ENCODE measurements at places on chromosomes 1 and 21. TPM values are rescaled to one million over a fixed set of nuclear protein-coding genes. Genes with fewer than 3 reads are reported as not detected.

DNA sequence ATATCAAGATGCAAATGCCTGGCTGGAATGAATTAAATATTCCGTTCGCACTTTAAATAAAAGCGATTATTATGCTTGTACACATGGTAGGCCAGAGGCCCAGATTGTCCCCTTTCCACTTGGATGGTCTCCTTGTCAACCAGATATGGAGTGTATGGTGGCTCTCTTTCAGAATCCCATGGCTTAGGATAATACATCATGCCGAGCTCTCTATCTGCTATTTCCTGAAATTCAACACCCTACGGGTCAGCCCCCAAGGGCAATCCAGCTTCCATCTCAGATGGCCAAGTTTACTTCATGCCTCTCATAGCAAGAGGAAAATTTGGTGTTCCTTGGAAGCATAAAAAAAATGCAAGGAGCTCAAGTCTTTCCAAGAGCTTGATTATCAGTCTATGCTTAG lies 25.4 kb upstream of the FMO1 start:
- peak; percentile 48 for DNase-seq

- no peak for DNase-seq
Measured at GRCh38 chr1:11252538-11252937, 9.8 kb downstream of the MTOR start.

DNA sequence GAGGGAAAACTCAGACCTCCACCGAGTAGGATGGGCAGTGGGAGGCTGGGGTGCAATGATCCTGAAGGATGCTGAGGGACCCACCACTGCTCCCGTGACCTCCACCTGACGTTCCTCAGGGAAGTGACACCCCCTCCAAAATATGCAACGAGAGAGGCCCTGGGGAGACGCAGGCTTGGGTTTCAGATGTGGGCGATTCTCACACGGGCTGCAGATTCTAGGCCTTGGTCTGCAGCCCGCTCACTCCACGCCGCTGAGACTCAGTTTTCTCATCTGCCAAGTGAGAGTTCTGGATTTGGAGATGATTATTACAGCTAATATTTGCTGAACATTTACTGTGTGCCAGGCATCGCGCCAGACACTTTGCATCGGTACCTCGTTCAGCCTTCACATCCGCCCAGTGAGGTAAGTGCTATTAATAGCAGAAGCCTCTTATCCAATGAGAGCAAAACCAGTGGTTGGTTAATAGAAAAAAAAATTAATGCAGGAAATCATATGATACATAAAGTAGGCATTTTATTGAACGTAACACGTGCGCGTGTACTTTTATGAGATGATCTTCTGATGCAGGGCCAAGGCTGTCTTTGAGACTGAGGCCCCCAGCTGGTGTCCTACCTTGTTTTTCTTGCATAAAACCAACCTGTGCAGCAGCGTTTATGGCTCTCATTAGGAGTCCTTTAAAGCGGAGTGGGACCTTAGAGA lies 102.0 kb upstream of the RUNX3 start:
- no peak for DNase-seq

Gene PAFAH2
- polyA plus RNA-seq: 24.0 TPM

GRCh38 chr1:227729881-227730629 lies 5.0 kb downstream of the JMJD4 start:
- DNase-seq: peak; percentile 40

Gene TRIM62
- 9.5 TPM for polyA plus RNA-seq

Gene DPM3
- polyA plus RNA-seq: 55.8 TPM

Gene IFI16
- polyA plus RNA-seq: 43.1 TPM

Gene RHBG
- 13.6 TPM for polyA plus RNA-seq

DNA sequence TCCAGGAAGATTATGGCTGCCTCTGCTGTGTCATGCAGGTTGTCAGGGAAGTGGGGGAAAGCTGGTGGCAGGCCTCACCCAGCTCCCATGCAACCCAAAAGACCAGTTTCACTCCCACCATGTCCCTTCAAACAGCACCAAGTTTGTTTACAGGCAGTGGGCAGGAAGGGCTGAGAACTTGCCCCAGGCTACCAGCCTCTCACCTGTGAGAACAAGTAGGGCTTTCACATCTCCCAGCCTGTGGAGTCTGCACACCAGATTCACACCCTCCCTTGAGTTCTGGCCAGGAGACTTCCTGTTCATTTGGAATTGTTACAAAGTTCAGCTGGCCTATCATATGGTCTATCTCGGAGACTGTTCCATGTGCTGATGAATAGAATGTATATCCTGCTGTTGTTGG lies 27.8 kb downstream of the RPAP2 start:
- no peak for DNase-seq

GRCh38 chr1:224106568-224107281 lies 7.2 kb upstream of the FBXO28 start:
- no peak for DNase-seq

Gene CTBS
- 17.7 TPM for polyA plus RNA-seq

Gene KCNK1
- polyA plus RNA-seq: 6.5 TPM

Gene NECTIN4
- 4.4 TPM for polyA plus RNA-seq

Gene EFCAB14
- 110 TPM for polyA plus RNA-seq

Gene RNU1-1
- polyA plus RNA-seq: not detected

Gene KRTAP10-10
- not detected for polyA plus RNA-seq

DNA sequence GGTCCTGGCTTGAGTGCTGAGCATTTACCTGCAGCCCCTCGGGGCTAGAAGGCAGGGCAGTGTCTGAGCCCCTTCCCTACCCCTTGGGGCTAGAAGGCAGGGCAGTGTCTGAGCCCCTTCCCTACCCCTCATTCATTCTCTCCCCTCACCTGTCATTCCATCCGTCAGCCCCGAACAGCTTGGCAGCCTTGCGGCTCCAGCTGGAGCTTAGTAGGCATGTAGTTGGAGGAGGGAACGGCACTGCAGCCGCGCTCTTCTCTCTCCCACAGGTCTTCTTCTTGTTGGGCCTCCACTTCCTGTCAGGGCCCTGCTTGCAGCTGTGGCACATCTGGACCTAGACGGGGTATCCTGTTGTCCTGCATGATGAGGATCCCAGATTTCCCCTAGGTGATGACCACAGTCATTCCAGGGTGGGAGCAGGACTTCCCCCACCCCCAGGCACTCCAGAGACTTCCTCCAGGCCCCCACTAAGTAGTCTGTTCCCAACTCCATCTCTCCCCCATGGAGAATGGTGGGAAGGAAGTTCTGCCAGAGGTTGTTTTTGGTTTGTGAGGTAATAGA lies 22.2 kb downstream of the MAPKAPK2 start:
- no peak for DNase-seq

Gene USF1
- polyA plus RNA-seq: 63.6 TPM

Gene RBM11
- polyA plus RNA-seq: 4.5 TPM

DNA sequence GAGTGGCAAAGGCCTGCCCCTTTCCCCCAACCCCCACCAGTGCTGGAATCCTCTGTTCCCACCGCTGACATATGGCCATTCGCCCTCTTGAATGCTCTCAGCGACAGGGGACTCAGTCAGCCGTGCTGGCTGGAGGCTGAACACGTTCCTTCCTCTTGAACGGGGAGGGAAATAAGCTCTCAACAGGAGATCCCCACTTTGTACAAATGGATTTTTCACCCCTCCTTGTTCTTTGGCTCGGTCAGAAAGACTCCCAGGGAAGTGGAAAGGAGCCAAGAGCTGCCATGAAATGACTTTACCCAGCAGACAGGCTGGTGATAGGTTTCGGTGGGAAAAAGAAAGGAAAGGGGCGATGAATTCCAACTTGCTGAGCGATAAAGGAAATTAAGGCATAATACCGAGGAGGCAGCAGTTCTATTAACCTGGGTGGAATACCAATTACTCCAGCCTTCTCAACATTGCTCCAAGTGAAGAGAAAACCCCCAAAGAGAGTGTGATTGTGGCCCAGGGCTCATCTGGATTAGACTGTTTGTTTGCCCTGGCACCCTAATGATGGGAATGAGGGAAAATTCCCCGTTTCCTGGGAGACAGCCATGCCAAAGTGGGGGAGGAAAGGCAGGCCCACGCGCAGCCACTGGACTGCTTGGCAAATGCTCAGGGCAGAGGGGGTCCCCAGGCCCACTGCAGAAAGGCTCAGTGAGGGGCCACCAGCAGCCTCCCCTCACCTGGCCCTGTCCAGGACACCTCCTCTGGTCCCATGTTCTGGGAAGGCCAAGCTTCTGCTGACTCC lies 23.9 kb downstream of the LRP8 start:
- DNase-seq: no peak

Gene MORN1
- 19.9 TPM for polyA plus RNA-seq

Gene OLFML2B
- 6.0 TPM for polyA plus RNA-seq

GRCh38 chr1:229596925-229597699 lies 28.8 kb downstream of the TAF5L start:
- no peak for DNase-seq

GRCh38 chr1:159493354-159493753 lies 42.5 kb downstream of the OR10J5 start:
- DNase-seq: no peak

Gene UMODL1
- polyA plus RNA-seq: 0.10 TPM

Gene AIM2
- not detected for polyA plus RNA-seq

- no peak for DNase-seq
Measured at GRCh38 chr1:53578358-53578757, 119.2 kb downstream of the DMRTB1 start.

- DNase-seq: no peak
Measured at GRCh38 chr1:206812471-206812870, 40.2 kb upstream of the IL10 start.

DNA sequence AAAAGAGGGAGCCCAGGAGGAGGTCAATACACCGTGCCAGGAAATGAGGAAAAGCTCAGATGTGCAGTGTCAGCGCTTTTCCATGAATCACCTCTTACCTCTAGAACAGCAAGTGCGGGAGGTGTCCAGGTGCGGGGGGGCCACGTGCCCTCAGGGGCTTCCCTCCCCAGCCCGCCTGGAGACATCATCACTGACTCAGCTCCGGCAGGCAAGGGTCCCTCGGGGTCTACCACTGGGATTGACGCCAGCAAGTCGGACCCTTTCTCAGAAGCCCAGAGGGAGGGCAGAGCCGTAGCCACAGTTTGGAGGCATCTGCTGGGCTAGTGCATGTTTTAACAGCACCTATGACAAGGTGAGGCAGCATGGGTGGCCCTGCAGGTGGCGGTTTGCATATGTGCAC lies 67.4 kb upstream of the TRAPPC10 start:
- no peak for DNase-seq

Gene TNFRSF18
- 0.75 TPM for polyA plus RNA-seq

DNA sequence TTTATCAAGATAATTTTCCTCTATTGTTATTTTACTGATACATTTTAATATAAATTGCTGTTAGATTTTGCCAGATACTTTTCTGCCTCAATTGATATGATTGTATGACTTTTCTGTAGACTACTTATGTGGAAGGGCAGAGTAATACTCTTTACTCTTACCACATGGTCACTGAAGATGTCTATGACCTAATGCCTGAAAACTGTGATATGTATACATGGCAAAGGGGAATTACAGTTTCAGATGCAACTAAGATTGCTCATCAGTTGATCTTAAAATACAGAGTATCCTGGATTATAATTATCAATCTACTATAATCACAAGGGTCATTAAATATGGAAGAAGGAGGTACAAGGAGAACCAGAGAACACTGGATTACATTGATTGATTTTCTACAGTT lies 1528.0 kb downstream of the BRINP3 start:
- DNase-seq: no peak

GRCh38 chr1:10629816-10630571 lies 155.2 kb downstream of the PEX14 start:
- DNase-seq: no peak

DNA sequence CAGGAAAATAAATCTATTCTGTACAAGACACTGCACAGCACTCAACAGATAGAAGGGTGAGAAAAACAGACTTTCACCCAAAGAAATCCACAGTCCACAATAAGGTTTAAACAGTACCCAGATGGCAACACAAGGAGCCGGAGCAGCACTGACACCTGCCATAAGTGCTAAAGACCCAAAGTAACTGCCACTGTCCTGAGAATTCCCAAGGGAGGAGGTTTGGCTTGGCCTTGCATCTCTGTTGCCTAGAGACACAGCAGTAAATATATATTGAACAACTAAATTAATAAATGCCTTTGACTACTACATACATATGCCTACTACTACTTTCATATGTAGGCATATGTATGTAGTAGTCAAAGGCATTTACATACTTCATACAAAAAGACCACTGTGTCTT lies 68.0 kb downstream of the VAV3 start:
- no peak for DNase-seq

Gene SAMSN1
- polyA plus RNA-seq: 4.2 TPM

Gene JAM2
- 10.7 TPM for polyA plus RNA-seq

Gene SYT2
- polyA plus RNA-seq: 3.4 TPM

DNA sequence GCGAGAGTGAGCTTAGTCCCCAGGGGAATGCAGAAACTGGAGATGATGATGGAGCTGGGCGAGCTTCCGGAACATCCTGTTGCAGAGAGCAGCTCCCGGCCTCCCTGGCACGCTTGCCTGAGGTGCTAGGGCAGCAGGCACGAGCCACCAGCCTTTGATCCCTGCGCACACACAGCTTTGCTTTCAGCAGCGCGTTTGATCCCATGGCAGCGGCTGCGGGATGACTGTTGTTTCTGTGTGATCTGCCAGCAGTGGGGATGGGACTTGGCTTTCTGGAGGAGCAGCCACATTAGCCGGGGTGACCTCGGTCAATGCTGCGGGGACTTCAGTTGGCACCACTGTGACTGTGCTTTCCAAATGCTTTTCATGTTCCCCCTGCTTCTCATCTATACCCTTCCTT lies 193.2 kb downstream of the KAZN start:
- DNase-seq: no peak

DNA sequence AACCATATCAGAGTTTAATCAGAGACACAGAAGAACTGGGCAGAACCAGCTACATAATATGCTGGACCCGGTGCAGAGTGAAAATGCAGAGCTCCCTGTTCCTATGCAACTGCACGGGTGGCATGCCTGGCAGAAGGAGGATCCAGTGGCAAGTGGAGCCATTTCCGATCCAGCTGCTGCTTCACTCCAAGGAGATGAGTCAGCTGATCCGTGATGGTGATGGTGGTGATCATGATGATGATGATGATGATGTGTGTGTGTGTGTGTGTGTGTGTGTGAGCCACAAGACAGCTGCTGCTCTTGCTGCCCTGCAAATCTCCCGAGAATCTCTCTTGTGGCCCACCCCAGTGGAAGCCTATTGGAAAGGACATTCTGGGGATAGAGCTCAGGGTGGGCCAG lies 133.0 kb downstream of the URB2 start:
- no peak for DNase-seq

DNA sequence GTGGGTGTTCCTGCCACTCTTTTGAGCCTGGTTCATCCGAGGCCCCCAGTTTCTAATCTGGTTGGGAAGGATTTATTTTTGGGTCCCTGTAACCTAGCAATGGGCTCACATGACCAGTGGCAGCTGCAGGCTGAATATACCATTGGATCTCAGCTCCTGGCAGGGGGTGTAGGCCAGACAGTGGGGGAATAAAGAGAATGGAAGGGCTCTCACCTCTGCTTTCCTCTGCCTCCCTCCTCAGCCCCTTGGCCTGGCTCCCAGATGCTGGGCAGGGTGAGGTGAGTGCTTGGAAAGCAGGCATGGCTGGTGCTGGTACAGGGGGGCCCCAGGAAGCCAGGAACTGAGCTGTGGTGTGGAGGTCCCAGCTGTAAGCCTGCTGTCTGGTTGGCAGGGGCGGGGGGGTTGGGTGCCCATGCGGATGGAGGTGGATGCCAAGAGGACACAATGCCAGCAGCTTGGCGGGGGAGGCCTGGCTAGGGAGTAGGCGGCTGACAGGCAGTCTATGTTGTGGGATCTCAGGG lies 3.6 kb upstream of the GPR61 start:
- DNase-seq: no peak
